ENCODE measurements at places on chromosomes 5 and 9.

DNA sequence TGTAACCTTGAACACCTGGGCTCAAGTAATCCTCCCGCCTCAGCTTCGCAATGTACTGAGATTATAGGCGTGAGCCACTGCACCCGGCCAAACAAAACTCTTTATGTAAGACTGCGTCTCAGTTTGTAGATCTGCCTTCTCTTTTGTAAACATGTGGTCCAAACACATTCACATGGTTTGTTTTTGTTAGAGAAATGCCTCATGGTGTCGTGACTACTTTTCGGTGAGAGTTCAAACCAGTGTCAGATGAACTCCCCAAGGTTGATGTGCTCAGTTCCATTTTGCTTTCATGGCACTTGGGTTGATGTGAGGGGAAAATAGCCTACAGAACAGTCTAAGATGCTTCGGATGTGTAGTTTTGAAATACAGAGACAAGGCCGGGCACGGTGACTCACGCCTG lies 231.6 kb downstream of the GOLPH3 start:
- no peak for DNase-seq

- DNase-seq = no peak
Measured at GRCh38 chr9:137592767-137593166, 2.5 kb upstream of the ZMYND19 start.

- no peak for DNase-seq
Measured at GRCh38 chr5:126126574-126126973, 296.6 kb upstream of the GRAMD2B start.

GRCh38 chr9:129761293-129761900 lies 8.6 kb upstream of the PTGES start:
- no peak for DNase-seq

DNA sequence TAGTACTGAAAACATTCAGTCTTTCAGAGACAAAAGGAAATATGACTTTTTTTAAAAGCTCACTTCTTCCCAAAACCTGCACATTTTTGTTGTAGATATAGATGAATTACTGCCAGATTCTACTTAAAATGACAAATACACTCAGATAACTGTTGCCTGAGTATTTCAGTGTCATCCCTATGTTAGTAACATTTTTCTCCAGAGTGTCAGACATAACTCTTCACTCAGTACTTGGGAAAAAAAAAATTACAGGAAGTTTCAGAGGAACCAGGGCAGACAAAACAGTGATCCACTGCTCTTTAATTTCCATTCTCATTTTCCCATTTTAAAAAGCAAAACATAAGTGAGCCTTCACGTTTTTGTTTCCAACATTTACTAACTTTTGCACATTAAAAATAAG lies 79.3 kb upstream of the ITGA1 start:
- DNase-seq = no peak

- no peak for DNase-seq
Measured at GRCh38 chr5:15598294-15598902, 98.4 kb downstream of the FBXL7 start.

GRCh38 chr5:125695996-125696655 lies 727.1 kb upstream of the GRAMD2B start:
- no peak for DNase-seq

DNA sequence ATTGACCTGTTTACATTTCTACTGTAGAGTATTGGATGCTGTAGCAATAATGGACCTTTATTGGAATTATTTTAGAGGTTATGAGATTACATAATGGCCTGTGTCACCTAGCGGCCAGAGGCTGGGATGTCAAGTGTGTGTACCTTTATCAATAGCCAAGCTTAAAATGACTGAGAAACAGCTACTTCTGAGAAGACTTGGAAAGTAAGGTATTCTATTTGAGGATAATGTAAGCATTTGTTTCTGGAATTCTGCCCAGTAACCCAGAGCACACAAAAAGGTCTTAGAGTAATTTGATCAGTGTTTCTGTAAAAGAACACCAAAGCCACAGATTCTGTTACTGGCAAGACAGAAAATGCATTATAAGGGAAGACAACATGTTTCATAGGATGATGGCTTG lies 116.8 kb downstream of the MACIR start:
- no peak for DNase-seq

DNA sequence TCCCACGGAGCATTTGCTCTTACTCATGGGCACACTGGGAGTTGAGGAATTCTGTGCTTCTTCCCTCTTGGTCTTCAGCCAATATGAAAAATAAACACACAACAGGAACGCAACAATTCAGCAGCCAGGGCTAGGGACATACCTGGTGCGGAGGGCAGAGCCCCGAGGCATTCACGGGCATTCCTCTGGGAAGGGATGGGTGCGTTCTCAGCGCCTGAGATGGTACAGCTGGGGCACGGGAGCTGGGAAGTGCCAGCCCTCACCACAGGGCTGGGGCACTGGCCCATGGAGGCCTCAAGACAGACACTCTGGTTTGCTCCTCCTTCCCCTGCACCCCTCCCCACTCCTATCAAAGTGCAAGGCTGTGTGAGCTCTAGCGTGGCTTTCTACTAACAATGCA lies 2.1 kb downstream of the SLC6A3 start:
- no peak for DNase-seq

GRCh38 chr9:92870289-92870688 lies 7.5 kb downstream of the ZNF484 start:
- no peak for DNase-seq

- no peak for DNase-seq
Measured at GRCh38 chr5:139634541-139634940, 13.6 kb upstream of the CXXC5 start.

- no peak for DNase-seq
Measured at GRCh38 chr5:144032375-144032774, 138.1 kb downstream of the YIPF5 start.

GRCh38 chr5:84017523-84018172 lies 297.0 kb upstream of the HAPLN1 start:
- no peak for DNase-seq

DNA sequence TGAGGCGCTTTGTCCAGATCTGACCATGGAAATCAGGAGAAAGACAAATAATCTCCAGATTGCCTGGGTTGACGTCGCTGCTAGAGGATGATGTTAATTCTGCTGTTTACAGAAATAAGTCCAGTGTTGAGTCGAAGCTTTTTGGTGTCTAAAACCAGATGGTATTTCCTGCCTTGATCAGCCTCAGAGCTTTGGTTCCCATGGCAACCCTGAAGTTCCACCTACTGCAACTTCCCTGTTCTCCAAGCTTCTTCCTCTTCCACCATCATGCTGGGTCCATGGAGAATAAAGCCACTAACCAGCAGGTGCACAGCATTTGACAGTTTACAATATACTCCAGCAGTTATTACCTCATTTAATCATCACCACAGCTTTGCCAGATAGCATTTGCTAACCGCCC lies 18.0 kb upstream of the GABBR2 start:
- DNase-seq = no peak

- no peak for DNase-seq
Measured at GRCh38 chr9:10700291-10700690, 87.5 kb upstream of the PTPRD start.

GRCh38 chr5:143573568-143574170 lies 170.2 kb upstream of the NR3C1 start:
- no peak for DNase-seq

GRCh38 chr9:30289435-30289834 lies 2095.0 kb upstream of the ACO1 start:
- DNase-seq = no peak

- DNase-seq = no peak
Measured at GRCh38 chr5:61289669-61290306, 42.3 kb upstream of the ZSWIM6 start.

GRCh38 chr9:12776513-12777055 lies 1.8 kb downstream of the LURAP1L start:
- no peak for DNase-seq

GRCh38 chr5:167579693-167580055 lies 711.8 kb upstream of the WWC1 start:
- no peak for DNase-seq

GRCh38 chr9:79660615-79661014 lies 88.8 kb downstream of the TLE4 start:
- no peak for DNase-seq

- no peak for DNase-seq
Measured at GRCh38 chr5:101716941-101717340, 579.1 kb downstream of the SLCO4C1 start.

DNA sequence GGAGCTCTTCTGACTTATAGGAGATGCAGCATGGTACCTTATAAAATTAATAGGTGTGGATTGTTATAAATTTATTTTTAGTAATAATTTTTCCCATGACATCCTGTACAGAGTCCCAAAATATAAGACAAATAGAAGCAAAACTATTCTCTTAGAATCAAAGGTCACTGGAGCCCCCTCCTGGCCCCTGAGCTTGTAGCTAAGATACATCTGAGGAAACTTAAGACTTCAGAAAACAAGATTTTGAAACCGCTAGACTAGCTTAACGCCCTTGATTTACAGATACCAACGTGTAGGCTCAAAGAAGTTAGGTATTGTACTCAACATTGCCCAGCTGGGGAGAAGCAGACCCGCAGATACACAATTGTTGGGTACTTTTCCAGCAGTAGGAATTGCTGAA lies 45.7 kb upstream of the KCNN2 start:
- no peak for DNase-seq

DNA sequence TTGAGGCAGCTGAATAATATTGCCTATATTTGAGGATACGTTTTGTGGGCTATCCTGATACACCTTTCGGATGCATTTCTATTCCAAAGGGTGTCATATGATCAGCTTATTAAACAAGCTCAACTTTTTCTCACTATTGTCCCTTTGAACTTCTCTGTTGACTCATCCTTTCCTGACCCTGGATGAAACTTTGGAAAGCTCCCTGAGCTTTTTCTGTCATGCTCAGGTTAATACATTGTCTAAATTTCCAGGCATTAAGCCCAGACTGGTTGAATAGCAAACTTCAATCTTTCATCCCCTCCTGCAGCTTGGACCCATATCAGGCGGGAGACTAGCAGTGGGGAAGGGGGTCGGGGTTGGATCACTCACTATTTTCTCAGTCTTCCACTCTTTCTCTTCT lies 104.9 kb upstream of the PTPN3 start:
- no peak for DNase-seq

- no peak for DNase-seq
Measured at GRCh38 chr5:19910136-19910535, 77.9 kb downstream of the CDH18 start.
